ENCODE measurements at places on chromosomes 7 and 10.

DNA sequence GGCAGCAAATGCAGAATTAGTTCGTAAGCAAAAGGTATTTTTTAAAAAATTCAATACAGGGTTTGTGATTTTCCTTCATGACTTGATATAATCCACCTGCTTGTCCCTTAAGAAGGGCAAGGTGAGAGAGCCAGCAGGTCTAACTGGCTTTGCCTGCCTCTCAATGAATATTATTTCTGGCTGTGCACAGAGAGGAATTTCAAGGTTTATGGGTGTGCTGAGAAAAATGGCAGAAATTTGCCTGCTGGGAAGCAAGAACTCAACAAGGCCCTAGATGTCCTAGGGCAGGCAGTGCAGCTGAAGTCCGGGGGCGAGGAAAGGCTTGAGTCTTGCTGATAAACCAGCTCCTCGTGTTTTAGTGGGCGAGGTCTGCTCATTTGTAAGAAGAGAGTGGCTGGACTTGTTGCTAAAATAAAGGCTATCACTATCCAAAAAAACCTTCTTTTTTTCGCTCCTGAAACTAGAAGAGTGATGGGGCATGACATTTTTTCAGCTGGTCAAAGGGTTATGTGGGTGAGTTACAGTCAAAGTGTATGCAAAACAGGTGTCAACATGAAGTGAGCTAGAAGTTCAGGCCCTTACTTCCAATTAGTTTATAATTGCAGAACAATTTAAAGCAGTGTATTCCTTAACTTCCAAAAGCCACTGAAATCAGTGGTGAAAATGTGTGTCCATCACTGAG, 385.8 kb upstream of the KLF6 start:
- DNase-seq: no peak

GRCh38 chr10:72016608-72017300, 52.6 kb downstream of the CHST3 start:
- no peak for DNase-seq

DNA sequence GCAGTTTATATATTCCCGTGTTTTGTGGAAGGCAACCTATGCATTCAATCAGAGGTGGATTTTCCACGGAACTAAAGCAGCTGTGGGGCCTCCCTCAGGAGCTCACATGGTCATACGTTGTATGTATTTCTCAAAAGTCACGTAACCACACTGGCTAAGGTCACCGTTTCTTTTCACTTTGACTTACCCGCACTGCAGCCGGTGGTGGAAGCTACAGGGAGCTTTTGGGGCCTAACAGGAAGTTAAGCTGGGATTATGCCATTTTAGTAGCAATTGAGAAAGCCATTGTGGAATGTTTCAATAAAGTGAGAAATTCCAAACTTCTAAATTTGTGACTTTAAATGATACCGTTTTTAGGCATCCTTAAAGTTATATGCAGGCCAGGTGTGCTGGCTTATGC, 111.2 kb upstream of the KLF6 start:
- DNase-seq: no peak

- DNase-seq: no peak
These were observed 16.7 kb downstream of the WIPI2 start for GRCh38 chr7:5206686-5207085.

Data from retinal pigment epithelial cell (primary cell).